ENCODE measurements at places on chromosomes 6 and 20.
A peak's percentile ranks its signal among the peaks of the same experiment; 100 is the strongest.

- DNase-seq = no peak
Measured at GRCh38 chr20:40603057-40603651, 85.9 kb downstream of the MAFB start.

- peak; percentile 28 for DNase-seq
Measured at GRCh38 chr20:41526327-41526726, 91.8 kb downstream of the CHD6 start.

GRCh38 chr20:59512651-59513050 is 91.7 kb upstream of the PHACTR3 start:
- DNase-seq = no peak

DNA sequence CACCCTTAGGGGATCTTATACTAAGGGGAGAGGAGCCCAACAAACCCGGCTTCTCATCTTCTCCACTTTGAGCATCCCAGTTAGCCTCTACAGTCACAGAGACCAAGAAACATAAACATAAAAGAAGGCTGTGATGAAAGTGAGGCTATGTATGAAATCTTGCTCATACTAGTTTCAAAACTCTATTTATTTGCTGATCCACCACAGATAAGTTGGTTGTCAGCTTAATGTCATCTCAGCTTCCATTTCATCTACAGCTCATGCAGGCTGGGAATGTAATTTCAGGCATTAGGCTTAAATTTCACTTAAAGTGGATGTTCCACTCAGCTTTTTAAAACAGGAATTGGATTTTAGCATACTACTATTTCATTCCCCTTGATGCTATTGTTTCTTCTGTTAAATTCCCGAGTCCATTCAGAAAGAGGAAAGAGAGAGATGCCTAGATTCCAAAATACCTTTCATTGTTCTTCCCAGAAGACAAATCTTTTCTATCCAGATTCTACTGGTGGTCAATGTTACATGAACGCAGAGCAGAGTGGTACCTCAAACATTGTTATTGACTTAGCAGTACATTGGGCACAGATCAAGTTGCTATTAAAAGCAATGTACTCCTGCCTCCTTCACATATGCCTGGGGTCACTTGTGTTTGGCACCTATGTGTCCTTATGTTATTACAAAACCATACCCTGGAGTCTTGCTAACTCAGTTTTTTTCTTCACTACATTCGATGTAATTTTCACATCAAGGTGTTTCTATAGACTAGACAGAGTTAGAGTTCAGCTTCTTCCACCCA is 149.0 kb downstream of the HACE1 start:
- no peak for DNase-seq

DNA sequence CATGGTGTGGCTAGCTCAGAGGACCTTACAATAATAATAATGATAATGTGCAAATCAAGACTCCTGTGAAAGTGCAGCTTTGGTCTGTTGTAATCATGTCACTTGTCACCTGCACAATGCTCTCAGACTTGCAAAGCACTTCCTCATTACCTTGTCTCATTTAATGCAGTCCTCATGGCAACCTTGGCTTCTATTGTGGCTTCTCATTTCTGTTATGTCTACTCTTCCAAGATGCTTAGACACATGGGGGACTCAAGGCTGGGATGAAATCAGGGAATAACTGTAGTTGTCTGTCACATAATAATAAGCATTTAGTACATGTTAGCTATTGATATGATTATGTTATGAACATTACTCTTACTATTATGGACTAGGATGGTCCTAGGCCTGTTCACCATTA is 484.2 kb downstream of the PTPRT start:
- no peak for DNase-seq

GRCh38 chr6:15674690-15675386 is 12.0 kb upstream of the DTNBP1 start:
- no peak for DNase-seq

DNA sequence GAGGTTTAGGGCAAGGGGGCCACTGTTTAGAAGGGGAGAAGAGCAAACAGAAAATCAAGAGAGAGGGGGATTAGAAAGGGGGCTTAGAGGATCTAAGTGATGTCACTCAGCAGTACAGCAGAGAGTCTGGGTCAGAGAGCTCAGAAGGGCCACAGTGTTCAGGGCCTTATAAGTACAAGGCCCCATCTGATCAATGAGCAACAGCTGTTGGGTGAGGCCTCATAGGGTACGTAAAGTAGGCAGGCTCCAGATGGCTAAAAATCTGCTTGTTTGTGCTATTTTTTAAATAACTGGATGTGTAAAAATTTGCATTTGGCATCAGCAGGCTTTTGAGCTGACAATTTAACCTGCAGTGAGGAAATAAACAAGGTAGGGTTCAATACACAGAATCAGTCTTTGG is 149.8 kb downstream of the SH3BGRL2 start:
- no peak for DNase-seq

Measured in colonic mucosa (tissue), 4 donors.